ENCODE measurements at places on chromosomes 2 and 18.
A peak's percentile ranks its signal among the peaks of the same experiment; 100 is the strongest.

DNA sequence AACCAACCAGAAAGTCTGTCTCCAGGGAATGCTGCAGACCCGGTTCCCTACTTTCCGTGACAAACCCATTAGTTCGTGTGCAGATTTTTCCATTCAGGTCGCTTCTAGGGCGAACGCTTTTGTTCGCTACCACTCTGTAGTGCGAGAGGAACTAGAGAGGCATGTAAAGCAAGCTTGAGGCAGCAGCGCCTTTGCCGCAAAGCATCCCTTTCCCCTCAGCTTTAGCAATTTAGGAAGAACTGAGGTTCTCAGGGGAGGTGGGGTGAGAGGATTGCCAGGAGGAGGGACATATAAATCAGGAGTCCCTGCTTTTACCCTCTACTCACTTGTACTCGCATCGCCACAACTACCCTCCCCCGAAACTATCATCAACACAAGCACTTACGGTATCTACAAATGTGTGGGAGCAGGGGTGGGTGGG, 748 bp upstream of the ZNF804A start:
- no peak for DNase-seq

DNA sequence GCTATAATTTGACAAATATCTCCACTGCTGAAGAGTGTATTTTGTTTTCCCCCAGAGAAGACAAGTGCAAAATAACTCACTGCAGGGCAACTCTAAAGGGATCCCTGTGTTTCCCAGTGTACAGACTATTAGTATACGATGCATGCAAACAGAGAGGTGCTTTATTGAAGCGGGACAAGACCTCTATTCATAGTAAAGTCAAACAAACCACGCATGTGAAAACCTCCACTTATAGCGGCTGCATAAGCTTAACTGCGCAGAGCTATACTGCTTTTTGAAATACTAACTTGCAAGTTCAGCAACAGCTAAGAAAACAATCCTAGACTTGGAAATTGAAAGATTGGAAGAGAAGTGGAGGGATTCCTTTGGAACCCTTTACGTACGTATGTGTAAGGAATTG, 15.6 kb downstream of the RNF144A start:
- no peak for DNase-seq

DNA sequence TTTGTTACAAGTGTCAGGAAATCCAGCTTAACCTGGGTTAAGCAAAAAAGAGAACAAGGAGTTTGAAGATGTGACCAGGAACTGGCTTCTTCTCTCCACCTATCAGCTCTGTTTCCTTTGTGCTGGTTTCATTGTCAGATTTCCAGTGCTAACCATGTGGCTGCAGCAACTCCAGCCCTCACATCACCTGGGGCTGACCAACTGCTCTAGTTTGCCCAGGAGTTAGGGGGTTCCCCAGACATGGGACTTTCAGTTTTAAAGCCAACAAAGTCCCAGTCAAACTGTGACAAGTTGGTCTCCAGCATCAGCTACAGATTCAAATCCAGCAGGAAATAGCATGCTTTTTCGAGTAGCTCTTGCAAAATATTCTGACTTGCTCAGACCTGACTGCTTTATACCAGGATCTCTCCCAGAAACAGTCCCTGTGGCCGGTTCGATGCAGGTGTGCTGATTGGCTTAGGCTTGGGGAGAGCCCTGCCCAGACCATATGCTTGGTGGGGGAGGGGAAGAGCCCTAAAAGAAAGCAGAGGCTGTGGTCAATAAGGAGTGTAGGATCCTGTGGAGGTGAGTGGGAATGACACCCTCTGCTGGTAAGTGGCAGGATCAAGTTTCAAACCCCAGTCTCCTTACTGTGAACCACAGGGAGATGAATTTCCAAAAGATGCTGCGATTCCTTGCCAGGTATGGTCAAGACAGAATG, 49.5 kb downstream of the KCNE4 start:
- DNase-seq, result no peak

DNA sequence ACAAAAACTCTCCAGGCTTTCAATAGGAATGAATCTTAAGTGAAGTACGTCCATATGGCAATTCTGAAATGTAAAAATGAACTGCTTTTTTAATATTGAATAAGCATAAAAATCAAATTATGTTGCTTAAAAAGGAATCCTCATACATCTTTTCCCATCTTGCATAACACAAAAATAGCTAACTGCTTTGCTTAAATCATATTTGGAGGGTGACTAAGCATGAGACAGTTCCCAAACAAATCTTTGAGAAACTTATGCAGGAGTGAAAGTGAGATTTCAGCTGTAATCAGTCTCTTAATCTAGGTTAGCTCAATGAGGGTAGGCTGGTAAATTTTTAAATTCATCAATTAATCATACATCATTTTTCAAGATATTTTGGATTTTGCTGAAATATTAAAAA, 111.5 kb downstream of the MBD5 start:
- no peak for DNase-seq

DNA sequence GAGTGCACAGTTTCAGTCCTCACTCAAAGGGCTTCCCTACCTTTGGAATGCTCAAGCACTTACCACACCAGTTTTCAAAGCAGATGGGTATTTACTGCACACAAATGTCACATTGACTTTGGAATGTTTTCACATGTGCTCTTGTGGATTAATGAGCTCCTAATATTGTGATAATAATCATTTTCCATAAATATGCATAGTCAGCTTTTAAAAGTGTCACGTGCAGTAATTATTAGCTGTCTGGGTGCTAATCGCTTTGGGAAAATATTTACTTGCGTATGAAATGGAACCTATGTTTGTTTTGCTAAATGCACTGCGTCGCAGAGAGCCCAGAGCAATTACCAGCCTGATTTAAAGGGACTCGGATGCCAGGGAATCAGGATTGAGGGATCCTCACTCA, 229.3 kb downstream of the SMAD2 start:
- no peak for DNase-seq

DNA sequence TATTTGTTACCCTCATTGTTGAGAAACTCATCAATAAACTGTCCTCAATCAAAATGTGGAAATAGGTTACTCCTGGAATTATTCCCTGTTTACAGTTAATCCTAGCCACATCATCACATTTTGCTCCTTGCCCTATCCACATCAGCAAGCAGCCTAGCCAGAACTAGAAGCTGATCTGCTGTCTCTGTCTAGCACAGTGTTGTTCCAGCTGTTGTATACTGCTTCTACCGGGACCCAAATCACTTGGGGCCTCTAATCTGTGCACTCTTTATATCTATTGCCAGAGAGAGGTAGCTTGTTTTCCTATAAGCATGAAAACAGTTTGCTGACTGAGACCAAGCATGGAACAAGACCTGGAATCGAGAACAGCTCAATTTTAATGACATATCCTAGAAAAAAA, 196.2 kb upstream of the SP5 start:
- no peak for DNase-seq

DNA sequence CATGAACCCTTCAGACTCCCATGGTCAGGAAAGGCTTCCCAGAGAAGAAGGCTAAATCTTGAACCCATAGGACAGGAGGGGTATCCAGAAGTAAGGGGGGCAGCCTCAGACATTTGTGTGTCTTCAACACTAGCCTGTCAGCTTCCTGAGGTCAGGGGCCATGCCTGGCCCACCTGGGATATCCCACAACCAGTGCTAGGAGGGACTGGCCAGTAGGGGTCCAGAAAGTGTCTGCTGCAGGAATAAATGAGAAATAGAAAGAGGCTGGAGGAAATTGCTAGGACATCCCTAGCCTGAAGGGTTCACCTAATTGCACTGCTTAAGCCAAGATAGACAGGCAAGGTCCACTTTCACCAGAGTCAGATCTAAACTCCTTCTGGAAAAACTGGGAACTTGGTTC, 799.6 kb upstream of the ID2 start:
- DNase-seq, result no peak

- no peak for DNase-seq
Measured at GRCh38 chr2:164737612-164738081, 104.0 kb downstream of the COBLL1 start.

DNA sequence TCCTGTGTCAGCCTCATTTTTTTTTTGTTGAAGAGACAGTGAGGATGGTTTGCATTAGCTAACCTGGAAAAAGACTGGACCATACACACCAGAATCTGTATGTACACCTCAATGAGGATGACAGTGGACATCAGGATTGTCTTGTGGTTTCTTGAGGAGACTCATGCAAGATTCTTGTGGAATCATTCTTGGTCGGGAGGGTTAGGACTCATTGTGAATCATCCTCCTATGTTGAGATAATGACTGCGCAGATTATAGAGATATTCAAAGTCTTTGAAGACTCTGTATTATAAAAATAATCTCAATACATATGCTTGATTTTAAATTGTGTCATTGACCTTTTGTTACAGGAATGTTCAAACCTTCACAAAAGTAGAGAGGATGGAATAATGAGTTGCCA, 49.1 kb upstream of the DOCK10 start:
- no peak for DNase-seq

DNA sequence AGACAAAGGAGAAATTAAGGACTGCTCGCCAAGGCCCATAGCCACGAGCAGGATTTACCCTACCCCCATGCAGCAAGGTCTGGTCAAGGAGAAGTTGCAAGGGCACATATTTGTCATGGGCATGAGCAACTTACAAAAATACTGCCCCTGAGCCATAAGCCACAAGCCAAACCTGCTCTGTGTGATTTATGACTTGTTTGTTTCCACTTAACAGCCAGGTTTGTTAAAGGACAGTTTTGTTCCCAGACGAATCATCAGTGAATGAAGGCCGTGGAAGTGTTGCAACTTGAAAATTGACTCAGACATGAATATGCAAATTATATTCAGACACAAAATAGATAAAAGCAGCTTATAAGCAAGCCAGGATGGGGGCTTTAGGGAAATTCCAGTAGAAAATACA, 31.3 kb upstream of the EVA1A start:
- DNase-seq, result no peak

- DNase-seq, result no peak
Measured at GRCh38 chr2:112095681-112096080, 40.6 kb downstream of the TMEM87B start.

GRCh38 chr2:187252063-187252462, 196.0 kb downstream of the CALCRL start:
- DNase-seq, result no peak

DNA sequence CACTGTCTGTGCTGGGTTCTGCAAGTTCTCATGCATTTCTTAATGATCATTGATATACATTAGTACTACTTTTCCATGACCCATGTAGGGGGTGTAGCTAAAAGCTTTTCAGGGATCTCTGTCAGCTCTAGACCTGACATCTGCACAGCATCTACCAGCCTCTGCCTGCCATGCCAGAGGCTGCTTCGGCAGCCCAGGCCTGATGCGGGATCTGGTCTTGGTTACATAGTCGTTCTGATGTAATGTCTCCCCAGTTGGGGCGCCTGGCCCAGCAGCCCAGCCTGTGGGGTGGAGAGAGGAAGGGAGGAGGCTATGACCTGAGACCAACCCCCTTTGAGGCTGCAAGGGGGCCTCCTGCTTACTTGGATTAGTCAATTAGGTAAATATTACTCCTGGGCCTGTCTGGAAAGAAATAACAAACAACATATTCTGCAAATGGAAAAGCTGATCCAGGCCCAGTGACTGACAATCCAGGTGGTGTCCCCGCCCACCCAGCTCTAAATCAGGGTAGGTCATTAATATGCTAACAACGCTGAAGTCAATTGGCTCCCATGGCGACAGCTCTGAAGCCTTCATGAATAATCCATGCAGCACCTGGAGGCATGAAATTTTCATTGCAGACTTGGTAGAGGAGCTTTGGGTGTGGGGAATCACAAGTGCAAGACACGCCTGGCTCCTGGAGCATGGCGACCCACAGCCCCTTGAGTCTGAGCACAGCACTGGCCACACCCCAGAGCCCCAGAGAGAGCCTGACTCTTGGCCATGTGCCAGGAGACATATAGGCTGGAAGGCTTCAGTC, 575.3 kb downstream of the CMPK2 start:
- no peak for DNase-seq

DNA sequence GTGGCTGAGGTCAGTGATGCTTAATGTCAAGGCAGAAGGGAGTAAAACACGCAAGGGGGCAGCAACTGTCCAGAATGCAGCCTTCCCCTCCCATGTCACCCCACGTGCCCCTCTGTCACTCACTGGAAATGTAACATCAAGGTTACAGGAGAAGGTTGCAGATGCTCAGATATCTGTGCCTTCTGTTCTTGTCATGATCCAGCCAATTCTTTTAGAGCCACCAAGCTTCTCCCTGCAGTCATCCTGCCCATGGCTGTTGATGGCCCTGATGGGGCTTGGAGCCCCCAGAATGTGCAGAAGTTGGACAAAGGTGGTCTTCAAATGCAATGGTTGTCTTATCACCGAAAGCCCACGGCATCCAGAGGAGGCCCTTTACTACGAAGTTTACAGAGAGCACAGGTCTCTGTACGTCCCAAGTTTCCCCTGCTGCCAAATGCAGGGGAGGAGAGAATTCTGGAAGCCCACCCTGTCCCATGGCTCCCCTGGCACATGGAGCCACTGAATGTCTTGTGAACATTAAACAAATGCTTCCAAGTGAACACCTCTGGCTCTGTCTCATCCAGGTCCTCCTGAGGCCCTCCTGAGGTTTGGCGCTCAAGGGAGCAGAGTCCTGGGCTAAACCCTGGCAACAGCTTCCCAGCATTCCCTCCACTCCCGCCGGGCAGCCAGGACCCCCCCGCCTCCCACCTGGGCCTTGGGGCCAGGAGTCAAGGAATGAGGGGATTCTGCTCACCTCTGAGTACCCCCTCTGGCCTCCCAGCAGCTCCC, 4.5 kb upstream of the GPR55 start:
- no peak for DNase-seq

DNA sequence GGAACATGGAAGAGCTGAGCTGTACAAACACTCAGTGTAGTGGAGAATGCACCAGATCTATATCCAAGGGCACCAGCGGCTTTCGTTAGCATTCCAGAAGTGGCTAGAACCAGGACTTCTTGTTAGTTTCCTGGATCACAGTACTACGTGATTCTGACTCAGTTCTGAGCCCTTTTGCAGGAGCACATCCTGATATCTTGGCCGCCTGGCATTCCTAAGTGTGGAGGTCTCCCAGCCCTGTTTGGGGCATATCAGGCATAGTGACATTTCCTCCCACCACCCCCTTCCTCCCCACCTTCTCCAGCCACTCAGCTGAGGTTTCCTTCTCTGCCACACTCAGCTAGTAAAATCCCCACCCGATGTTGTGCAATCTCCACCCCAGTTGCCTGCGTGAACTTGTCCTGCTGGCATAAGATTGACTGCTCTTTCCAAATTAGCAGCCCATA, 63.4 kb downstream of the BMP10 start:
- peak; percentile 18 for DNase-seq

GRCh38 chr2:213279971-213280370, 4.3 kb upstream of the SPAG16 start:
- no peak for DNase-seq

GRCh38 chr18:7603259-7604000, 36.3 kb downstream of the PTPRM start:
- no peak for DNase-seq

DNA sequence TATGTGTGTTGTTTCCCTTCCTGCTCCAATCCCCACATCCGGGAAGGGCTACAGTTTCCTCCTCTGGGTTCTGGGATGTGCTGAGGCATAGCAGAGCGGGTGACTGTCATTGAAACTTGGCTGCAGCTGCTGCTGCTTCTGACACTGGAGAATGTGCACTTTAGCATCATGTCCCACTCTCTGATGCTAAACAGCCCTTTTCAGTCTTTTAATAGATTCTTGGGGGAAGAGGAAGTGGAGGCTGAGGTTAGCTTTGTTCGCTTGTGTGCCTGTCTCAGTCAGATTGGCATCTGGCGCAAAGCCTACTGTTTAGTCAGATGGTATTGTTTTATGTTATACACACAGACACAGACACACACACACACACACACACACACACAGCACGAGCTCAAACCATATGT, 136.5 kb upstream of the RND3 start:
- no peak for DNase-seq
